NCI-H187 (cell line): ENCODE measurements at places on chromosomes 2 and 18.
A peak's percentile ranks its signal among the peaks of the same experiment; 100 is the strongest.

- DNase-seq, result no peak
Measured at GRCh38 chr2:170161516-170162270, 16.3 kb upstream of the MYO3B start.

DNA sequence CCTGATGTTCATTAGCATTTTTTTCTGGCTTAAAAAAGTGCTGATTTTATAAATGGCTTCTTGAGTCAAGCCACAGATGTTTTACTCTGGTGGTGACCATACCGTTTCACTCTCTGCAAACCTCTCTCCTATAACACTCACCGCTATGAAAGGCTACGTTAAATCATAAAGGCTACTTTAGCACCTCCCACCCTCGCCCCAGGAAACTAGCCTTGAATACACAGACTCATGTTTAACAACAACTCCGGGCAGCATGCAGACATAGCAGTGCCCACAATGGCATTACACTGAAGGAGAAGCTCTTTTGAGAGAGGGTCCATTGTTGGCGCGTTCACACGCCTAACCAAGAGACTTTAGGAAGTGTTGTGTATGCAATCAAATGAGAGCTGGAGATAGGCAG, 5.6 kb downstream of the MYT1L start:
- peak; percentile 20 for DNase-seq

- no peak for DNase-seq
Measured at GRCh38 chr2:175865716-175866115, 136.4 kb downstream of the LNPK start.

DNA sequence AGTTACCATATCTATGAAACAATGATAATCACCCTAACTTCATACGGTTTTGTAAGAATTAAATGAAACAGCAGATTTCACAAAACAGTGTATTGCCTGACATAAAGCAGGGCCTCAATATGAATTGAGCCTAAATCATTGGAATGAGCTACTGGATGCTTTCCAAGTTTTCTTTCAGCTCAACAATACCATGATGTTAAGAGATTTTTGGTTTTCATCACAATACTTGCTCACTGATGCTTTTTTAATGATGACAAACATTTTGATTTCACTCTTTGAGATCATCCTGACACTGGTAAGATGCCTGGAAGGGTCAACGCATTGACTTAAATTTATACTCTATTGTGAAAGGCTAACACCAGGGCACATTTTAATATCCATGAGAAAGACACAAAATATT, 377.5 kb downstream of the ZNF521 start:
- no peak for DNase-seq

GRCh38 chr2:20650877-20651730, at the start of gene HS1BP3:
Gene HS1BP3, minus strand, starts transcription at chr2:20651098. Its CDS starts 35 bp downstream, at chr2:20651063.
- DNase-seq, result peak; percentile 91
